CD4-positive, alpha-beta T cell treated with Interleukin-15 for 4 hours (primary cell): ENCODE measurements at places on chromosomes 3 and 15.

- no peak for DNase-seq
Measured at GRCh38 chr3:53485675-53486403, 8.6 kb upstream of the CACNA1D start.

DNA sequence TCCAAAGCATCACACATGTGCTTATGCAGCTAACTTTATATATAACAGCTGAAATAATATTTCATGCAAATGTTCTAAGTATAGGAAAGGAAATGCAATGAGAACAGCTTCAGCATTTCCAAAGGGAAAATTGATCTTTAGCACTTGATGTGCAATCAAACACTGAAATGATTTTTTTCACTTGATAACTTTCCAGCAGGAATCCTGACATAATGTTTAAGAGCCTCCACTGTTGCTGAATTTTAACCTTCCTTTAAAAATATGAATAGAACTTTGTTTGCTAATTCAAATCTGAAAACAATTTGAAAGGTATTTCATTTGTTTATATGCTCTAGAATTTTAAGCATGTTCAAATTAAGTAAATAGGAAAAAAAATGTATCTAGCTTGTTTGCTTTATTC is 96.9 kb upstream of the STRIT1 start:
- DNase-seq: no peak

DNA sequence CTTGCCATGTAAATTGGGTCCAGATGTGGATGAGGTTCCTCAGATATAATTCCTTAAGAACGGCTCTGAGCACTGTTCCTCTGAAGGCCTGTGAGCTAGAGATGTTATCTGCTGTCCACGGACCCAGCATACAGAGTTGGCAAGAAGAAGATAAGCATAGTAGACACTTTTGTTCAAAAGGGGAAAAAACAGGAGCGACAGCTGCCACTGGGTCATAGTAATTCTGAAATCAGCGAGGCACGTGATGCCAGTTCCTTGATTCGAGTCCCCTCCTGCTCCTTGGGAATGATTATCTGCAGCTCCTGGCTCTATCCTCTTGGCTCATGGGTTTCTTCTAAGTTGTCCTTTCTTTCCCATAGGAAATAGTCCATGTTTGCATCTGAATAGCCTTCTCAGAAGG is 2.5 kb upstream of the RAB7A start:
- no peak for DNase-seq

DNA sequence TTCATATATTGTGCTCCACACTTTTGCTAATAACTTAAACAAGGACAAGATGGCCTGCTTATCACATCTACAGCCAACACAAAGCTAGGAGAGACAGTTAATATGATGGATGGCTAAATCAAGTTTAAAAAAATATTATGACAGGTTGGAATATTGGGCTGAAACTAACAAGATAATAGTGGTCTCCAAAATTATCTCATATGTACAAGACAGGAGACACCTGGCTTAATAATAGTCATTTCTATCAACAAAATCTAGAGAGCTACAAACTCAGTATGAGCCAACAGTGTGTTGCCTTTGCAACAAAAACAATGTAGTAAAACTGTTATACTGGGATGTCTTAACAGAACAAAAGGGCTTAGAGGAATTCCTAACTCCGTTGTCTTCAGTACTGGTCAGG is 317.1 kb upstream of the COL8A1 start:
- no peak for DNase-seq

- no peak for DNase-seq
Measured at GRCh38 chr3:66182246-66182645, 38.6 kb upstream of the SLC25A26 start.

GRCh38 chr15:55170361-55170760 is 26.4 kb downstream of the RSL24D1 start:
- DNase-seq: no peak

- DNase-seq: no peak
Measured at GRCh38 chr3:30222441-30222840, 384.0 kb upstream of the TGFBR2 start.

DNA sequence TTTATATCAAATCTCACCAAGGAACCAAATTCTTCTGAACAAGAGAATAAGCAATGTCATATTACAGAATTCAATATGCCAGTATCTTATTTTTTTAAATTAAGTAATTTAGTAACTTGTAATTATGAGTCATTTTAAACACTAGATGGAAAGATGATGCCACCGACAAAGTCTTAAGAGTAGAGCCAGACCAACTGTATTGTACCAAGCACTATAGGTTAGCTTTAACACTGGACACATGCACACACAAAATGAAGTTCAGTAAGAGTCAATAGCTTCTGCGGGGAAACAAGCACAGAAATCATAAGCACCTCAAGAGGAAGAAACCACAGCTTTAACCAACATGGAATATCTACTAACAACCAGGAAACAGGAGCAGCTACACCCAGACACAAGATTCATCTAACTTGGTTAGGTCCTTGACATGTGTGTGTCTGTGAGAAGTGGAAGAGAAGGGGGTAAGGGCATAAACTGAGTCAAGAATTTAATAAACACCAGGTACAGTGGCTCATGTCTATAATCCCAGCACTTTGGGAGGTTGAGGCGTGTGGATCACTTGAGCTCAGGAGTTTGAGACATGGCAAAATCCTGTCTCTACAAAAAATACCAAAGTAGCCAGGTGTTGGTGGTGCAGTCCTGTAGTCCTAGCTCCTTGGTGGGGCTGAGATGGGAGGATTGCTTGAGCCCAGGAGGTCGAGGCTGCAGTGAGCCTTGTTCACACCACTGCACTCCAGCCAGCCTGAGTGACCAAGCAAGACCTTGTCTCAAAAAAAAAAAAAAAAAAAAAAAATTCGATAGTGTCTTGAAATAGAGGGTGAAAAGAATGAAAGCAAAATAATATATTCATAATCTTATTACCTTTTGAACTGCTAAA is 28.9 kb downstream of the DENND4A start:
- DNase-seq: no peak

- no peak for DNase-seq
Measured at GRCh38 chr3:13505147-13506130, 25.3 kb downstream of the HDAC11 start.

DNA sequence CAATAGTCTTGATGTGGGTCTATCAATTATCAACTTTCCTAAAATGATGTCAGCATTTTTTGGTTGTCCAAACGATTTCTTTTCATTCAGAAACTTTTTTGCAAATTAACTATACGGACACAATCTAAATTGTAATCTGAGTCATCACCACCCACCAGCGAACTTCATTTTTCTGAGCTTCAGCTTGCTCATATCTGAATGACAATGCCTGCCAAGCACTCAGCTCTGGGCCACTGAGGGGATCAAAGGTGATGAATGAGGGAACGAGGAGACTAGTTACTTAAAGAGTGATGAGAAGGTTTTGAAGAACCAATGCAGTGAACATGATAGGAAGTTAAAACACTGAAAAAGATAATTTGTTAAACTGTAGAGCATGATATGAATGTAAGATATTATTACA is 14.9 kb upstream of the TBC1D23 start:
- DNase-seq: no peak

DNA sequence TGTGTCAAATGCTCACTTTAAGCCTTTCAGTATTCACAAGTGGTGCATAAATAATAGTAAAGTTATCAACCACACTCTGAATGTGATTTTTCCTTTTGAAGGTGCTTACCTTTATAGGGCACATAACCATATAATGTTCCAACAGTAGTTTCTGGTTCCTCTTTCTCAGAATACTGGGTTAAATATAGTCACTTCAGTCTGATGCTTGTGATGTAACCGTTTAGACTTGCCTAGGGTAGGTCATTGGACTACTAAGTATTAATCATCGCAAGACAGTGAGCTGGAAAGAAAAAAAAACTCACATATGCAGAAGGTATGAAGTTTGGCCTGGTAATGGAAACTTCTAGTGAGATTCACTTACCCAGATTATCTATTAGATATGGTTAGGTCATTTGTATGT is 1.9 kb downstream of the KBTBD8 start:
- peak; percentile 36 for DNase-seq

DNA sequence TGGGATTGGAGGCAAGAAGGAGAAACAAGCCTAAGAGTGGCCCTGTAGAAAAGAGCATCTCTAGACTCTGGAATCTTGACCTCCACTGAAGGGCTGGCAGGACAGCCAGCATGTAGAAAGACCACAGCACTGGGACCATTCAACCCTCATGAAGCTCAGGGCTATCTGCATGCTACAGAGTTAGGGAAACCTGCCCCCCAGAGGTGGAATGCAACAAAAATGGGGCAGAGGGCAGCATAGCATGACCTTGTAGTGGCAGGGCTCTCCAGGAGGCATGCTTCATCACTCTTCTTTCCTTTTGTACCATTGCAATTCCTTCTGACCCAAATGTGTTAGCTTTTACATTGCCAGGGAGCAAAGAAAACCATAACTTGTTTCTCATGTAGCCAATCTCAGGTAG is 445.4 kb downstream of the EPHB1 start:
- DNase-seq: no peak

DNA sequence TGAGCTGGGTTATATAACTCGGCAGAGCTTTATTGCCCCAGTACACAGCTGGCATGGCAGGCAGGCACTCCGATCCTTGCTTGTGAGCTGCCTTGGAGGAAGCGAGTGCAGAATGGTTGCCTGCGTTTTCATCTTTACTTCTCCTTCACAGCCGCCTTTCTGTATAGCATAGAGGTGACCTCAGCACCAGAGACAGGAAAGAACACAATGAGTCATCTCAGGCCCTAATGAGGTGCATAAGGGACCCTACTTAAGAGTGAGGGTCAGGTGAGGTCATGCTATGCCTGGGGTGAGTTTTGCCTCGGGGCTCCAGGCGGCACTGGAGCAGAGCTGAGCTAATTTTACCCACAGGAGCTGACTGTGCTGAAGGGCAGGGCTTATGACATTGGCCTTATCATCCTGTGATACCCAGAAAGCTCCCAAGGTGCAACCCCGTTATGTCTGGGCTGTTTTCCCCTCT is 43.5 kb downstream of the LPP start:
- no peak for DNase-seq

DNA sequence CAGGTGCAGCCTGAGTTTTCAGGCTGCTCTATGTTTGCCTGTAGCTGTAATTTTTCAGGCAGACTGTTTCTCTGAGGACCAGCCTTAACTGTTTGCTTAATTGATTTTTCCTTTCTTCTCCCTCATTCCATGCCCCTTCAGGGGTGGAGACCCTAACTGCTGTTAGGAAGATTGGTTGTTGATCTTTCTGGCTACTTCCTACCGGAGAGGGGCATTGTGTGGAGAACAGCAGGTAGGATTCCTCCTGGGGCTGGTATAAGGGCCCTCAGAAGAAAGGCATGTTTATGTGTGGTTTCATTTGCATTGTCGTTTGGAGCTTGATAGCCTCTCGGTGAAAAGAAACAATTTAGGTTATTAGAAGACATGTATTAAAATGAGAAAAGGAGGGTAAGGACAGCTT is 56.9 kb upstream of the GOLGA6L2 start:
- no peak for DNase-seq

DNA sequence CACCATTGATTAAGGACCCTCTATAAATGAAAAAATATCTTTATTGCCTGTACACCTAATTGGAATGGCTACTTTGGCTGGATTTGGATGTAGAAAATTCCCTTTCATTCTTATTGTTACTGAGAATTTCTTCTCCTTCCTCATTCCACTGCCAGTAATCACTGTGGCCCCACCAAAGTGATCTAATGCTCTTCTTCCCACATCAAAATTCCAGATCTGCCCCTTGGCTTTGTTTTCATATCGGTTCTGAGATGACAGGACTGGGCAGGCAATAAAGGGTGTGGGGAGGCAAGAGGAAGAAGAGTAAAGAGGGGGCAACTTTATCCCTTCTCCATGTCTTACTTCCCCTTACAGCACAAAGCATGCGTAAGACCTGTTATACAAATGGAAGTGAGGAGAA is 2.1 kb downstream of the ANKUB1 start:
- no peak for DNase-seq

DNA sequence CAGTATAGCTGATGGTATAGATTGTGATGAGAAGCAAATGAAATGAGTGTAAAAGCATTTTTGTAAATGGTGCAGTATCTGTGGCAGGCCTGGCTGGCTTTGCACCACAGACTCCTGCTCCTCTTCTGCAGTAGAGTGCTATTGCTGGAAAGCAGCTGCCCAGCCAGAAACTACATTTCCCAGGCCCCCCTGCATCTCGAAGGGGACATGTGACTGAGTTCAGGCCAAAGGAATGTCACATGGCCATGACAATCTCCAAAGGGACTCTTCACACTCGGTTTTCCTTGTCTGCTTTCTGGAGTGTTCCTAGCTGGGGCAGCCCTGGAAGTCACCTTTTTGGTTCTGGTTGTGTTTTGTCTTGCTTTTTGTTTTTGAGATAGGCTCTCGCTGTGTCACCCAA is 277.1 kb downstream of the SUCLG2 start:
- no peak for DNase-seq

GRCh38 chr3:155320934-155321333 is 27.5 kb upstream of the STRIT1 start:
- DNase-seq: no peak

GRCh38 chr3:187973977-187974870 is 179.7 kb upstream of the LPP start:
- no peak for DNase-seq

GRCh38 chr15:31104003-31104402 is 2.5 kb upstream of the TRPM1 start:
- DNase-seq: no peak

DNA sequence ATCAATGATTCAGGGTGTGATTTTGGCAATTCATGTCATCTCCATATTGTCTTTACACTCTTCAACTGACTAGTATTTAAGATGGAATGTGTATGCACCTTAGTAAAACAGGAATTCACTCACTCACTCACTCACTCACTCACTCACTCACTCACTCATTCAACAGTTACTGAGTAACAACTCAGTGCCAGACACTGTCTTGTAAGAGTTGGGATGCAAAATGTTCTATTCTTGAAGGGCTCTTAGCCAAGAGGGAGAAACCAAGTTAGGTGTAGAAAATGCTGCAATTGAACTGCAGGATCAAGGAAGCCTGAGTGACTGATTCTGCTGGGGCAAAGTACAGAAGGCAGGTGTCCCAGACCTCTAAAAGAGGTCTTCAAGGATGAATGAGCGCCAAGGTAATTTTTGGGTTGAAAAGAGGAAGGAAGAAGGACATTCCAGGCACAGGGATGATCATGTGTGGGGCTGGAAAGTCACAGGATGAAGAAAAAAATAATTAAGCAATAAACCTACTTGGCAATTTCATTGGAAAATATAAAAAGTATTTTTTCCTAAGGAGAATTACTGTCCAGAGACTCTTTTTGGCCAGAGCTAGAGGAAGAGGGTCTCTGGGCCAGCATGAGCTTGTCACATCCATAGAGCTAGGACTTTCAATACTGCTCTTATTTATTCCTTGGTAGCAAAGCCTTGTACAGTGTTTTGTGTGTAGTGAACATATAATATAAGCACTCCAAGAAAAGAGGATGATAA is 58.9 kb upstream of the ETV5 start:
- DNase-seq: no peak

DNA sequence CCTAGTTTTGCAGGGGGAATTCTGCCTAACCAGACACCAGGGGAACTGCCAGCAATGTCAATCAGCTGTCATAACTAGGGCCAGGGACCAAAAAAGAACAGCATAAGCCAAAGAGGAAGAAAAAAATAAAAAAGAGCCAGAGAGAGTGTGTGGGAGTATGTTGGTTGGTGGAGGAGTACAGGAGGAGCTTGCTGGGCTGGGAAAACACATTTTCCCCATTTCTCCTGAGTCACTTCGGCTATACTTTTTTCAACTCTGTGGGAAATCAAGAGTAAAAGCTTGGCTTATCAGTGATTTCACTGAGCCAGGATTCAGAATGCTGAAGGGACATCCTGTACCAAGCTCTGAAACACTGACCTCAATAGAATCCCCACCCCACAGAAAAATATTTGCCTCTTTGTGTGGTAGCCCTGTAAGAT is 144.7 kb upstream of the DPH6 start:
- no peak for DNase-seq
